ENCODE measurements at places on chromosomes 3 and 15.

DNA sequence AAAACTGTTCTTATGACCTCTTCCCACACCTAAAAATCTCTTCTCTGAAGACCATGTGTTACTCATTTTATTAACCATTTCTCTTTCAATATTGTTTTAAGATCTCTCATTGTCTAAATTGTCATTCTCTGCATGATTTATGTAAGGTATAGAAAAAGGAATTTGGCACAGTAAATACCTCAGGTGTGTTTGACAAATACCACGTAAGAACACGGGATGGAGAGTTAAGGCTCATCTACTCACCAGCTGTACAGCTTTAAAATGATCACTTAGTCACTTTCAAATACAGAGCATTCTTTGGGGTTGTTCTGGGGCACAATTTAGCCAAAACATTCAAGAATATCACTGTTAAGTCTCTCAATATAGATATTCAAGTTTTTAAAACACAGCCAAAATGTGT lies 627.1 kb downstream of the MCTP2 start:
- no peak for DNase-seq

DNA sequence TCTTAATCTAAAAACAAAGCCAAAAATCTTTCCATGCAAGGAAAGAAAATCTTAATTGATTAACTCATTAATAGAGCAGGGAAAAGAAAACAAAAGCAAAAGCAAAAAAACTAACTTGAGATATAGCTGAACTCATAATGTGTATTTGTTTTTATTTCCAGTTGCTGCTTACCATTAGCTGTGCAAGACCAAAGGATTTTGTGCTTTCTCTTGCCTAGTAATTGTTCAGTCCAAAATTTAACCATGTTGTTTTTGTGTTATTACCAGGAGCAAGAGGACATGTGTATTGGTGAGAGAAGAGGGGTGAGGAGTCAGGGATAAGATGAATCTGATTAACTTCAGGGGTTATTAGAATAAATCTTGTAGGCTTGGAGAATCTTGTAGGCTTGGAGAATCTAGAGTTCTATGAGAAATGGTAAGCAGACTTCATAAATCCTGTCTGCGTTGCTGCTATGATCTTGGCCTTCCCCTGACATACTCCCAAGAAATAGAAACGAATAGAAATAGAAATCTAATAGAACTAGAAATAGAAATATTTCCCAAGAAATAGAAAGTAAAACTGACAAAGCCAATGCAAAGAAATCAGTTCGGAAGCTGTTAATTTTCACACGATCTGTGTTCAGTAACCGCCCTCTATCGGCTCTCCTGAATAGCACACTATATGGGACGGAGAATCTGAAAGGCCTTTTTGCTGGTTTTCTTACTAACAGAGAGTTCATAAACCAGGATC lies 72.6 kb upstream of the TNFSF10 start:
- DNase-seq: peak; percentile 64

DNA sequence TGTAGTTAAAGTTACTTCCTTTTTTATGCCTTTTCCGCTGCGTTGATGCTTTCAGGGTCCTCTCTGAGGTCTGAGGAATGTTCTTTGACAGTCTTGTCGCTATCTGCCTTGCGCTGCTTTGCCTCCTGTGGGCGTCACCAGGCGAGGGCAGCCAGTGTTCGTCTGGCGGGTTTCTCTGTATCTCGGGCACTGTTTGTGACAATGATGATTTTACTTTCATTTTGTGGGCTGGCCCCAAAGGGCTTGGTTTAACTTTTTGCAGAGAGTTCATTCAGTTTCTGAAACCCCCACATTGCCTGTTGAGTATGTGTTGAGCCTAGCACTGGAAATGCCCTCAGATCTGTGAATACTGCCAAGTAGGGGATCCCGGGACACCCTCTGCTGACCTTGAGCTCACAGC lies 24.6 kb upstream of the SACM1L start:
- no peak for DNase-seq

DNA sequence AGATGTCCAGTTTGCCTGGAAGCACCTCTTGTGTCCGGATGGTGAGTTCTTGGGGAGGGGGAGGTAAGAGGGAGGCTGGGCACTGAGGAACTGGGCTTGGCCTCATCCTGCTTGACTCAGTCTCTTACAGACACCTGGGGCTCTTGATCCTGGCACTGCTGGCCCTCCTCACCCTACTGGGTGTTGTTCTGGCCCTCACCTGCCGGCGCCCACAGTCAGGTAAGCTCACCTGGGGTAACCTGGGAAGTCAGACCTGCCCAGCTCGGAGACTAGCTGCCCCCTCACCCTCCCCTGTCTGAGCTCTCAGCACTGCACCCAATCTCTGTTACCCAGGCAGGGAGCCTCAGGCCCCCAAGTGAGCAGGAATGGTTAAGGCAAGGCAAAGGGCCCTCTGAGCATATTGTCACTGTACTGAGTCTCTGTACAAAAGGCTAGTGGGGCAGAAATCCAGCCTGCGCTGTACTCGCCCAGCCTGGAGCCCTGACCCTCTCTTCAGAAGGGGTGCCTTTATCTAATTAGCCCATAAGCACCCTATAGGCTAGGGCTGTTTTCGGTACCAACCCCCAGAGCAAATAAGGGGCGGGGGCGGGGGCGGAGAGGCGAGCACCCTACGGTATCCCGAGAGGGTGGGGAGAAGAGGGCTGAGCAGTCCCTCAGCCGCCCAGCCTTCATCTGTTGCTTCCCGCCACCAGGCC lies 2.2 kb upstream of the IL17RC start:
- DNase-seq: no peak

GRCh38 chr3:111547631-111548030 lies 5.6 kb downstream of the CD96 start:
- DNase-seq: no peak

DNA sequence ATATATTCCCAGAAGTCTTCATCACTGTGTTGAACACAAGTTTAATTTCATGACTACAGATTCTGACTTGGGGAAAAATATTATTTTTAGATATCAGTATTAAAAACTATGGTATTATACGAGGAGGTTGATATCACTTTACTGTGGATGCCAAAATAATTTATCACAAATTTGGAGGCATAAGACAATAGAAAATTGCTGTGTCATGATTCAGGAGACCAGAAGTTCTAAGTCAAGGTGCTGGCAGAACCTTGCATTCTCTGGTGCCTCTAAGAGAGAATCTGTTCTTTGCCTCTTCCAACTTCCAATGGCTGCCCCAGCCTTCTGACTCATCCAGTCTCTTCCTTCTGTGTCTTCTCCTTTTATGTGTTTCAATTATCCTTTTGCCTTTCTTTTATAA lies 325.0 kb upstream of the CNTN4 start:
- no peak for DNase-seq

- DNase-seq: no peak
Observed at GRCh38 chr3:150936693-150937092, 31.5 kb upstream of the MINDY4B start.

- no peak for DNase-seq
Observed at GRCh38 chr3:161925749-161926360, 429.2 kb downstream of the OTOL1 start.

GRCh38 chr3:140942221-140943104 lies 827 bp downstream of the SLC25A36 start:
- peak; percentile 54 for DNase-seq

GRCh38 chr3:60076331-60076730 lies 1026.5 kb upstream of the CFAP20DC start:
- no peak for DNase-seq

DNA sequence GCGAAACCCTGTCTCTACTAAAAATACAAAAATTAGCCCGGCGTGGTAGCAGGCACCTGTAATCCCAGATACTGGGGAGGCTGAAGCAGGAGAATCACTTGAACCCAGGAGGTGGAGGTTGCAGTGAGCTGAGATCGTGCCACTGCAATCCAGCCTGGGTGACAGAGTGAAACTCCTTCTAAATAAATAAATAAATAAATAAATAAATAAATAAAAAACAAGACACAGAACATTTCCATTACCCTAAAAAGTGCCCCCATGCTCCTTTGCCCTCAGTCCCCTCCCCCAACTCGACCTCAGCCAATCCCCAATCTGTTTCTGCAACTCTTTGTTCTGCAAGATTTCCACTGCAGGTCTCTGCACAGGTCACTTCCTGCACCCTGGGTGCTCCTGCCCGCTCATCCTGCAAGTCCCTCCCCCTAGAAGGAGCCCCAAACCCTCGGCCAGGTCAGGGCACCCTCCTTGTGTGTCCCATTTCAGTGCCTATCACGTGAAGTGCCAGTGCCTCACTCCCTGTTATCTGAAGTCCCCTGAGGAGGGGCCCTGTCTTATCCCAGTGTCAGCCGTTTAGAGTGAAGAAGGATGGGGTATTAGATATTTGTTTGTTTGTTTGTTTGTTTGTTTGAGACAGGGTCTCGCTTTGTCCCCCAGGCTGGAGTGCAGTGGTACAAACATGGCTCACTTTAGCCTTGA lies 1.1 kb downstream of the FAM240A start:
- no peak for DNase-seq

DNA sequence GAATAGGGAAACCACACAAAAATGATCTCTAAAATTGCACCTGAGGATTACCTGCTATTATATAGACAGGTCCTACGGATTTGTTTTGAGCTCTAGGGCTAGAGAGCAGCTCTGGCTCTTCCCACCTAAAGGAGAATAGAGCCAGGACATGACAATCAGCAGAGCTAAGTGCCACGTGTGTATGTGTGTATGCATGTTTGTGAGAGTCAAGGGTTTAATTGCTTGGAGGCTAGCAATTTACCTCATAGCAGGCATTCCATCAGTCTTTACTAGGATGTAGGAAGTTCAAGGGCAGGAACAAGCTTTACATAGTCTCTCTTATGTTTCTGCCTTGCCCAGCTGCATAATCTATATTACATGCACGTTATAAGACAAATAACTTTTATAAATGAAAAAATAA lies 498.2 kb downstream of the NSUN3 start:
- no peak for DNase-seq

DNA sequence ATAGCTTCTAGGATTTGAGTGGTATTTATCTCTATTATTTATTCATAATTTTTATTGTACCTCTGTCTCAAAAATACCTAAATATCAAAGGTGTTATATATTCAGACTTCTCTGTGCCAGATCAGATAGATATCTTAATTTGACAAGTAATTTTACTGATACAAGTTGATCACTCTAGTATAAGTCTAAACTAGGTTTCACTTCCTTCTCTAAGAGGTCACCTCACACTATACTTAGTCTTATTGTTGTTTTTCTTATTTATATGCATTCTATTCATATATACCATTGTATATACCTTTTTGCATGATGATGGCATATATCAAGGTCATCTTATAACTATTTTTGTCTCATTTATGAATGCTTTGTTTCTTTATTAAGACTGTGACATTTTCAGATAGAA lies 26.4 kb upstream of the HGD start:
- no peak for DNase-seq

- DNase-seq: peak; percentile 5
Observed at GRCh38 chr3:17686613-17687012, 55.8 kb downstream of the TBC1D5 start.

DNA sequence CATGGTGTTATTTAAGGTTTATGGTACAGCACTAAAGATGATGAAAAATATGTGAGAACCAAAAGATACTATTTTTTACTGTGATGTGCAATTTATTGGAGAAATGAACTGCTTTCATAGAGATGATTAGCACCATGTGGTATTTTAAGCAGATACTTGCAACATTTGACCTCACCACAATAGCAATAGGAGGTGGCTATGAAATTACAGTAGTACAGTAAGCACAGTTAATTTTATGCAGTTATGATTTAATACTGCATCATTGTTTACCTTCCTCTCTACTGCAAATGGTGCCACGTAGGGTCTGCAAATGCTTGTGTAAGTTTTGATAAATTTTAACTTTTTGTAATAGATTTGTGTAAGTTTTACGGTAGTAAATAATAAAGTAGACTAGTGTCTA lies 14.0 kb downstream of the PYGO1 start:
- DNase-seq: no peak

DNA sequence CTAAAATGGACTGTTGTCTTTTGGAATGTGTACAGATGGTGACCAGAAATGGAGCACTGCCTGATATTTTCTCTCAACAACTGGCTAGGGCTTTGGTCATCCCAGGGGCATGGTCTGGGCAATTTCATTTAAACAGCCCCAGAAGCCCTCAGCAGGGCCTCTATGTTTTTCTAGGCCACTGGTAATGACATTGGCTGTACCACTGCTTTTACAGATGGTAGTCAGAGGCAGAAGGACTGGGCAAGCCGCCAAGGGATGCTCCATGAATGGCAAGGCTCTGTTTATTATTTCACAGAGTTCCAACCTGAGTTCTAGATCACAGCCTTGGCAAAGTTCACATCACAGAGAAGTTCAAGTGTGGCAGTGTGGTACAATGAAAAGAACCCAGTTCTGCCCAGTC lies 37.0 kb upstream of the LMCD1 start:
- no peak for DNase-seq

GRCh38 chr15:39936187-39936586 lies 2.3 kb downstream of the EIF2AK4 start:
- no peak for DNase-seq

GRCh38 chr3:130259166-130259874 lies 86.2 kb upstream of the COL6A5 start:
- no peak for DNase-seq

GRCh38 chr3:58084166-58084565 lies 75.9 kb downstream of the FLNB start:
- no peak for DNase-seq

DNA sequence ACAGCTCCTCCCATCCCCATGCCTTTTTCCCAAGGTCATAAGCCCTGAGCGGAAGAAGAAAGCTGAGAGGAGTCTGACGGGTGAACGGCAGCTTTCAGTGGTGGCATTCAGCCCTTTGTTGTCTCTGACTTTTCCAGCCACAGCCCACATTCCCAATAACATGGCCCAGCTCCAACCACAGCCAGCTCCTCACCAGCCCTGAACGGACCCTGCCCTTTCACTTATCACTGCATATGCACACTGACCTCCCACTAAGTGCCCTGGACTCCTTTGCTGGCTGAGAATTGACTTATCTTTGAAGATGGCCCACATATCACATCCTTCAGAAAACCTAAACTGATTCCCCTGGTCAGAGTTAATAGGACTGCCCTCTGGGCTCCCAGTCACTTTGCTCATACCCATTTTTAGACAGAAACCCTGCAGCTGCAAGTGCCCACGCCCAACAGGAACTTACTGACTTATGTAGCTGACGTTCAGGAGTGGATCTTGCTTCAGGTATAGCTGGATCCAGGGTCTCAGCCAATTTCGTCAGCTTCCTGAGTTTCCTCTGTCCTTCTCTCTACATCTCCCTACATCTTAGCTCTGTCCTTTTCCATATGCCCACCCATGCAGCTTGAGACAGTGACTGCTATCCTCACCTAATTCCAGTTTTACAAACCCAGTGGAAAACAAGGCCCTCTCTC lies 348.5 kb upstream of the PROK2 start:
- no peak for DNase-seq

DNA sequence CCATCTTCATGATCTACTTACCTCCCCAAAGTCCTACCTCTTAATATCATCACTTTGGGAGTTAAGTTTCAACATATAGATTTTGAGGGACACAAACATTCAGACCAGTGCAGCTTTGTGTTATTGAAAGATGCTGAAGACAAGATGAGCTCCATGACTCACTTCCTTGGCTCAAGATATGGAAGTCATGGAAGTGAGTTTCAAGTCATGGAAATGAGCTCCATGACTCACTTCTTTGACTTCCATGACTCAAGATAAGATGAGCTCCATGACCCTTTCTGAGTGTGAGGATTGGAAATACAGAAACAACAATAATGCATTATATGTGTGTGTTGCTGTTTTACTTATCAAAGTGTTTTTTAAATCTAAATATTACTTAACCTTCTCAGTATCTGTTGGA lies 170.2 kb upstream of the TPRG1 start:
- peak; percentile 89 for DNase-seq

GRCh38 chr3:131762981-131763564 lies 260.3 kb upstream of the MRPL3 start:
- DNase-seq: no peak

- DNase-seq: no peak
Observed at GRCh38 chr3:54131026-54131605, 8.8 kb downstream of the CACNA2D3 start.

- peak; percentile 63 for DNase-seq
Observed at GRCh38 chr3:99999536-99999935, 114.8 kb downstream of the FILIP1L start.

Measured in AG08395 (cell line).